Smooth muscle cell of the coronary artery (primary cell): ENCODE measurements at places on chromosomes 11 and 22. TPM values are rescaled to one million over a fixed set of nuclear protein-coding genes. Genes with fewer than 3 reads are reported as not detected.

The CNIH2 gene
- 0.45 TPM in 1 of 2 replicates, not detected in the other for total RNA-seq

The MAPK8IP2 gene
- 0.08 and 0.12 TPM in 2 replicates for total RNA-seq

The SEZ6L gene
- not detected in 2 replicates for total RNA-seq

The TMEM80 gene
- total RNA-seq: 2.9 and 5.7 TPM in 2 replicates
